ENCODE measurements at places on chromosomes 2 and 18.

DNA sequence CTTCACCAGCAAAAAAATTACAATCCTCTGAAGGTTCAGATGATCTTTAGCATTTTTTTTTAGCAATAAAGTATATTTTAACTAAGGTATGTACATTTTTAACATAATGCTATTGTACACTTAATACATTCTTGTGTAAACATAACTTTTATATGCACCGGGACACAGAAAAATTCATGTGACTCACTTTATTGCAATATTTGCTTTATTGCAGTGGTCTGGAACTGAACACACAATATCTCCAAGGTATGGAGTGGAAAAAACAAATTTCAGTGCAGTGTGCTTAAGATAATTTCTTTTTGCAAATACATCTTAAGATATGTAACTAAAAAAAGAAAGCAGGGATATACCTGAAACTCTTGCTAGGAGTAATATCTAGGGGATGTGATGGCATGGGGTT is 5.1 kb upstream of the TWSG1 start:
- DNase-seq, result no peak

DNA sequence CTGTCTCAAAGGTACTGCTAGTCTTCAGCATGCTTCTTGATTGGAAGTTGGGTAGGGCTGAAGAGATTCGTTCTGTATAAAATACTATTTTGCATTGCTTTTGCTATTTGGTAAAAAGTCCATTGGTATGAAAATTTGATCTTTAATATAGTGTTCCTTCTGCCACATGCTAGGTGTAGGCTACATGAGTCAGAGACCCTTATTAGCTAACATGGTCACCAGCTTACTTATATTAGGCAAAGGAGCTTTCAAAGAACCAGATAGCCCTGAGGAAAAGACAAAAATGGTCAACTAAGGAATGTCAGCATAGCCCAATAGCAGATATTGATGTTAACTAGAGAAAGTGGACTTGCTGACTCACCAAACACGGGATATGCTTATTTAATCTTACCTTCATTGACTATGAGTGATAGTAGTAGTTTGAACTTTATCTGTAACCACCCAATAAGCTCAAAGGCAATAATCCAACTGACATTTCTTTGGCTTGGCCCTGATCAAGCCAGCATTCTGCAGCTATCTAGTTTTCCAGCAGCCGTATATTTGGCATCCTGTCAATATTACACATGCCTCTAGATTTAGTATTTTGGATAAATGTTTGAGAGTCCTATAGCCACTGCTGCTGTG is 110.0 kb downstream of the TPGS2 start:
- DNase-seq, result no peak

DNA sequence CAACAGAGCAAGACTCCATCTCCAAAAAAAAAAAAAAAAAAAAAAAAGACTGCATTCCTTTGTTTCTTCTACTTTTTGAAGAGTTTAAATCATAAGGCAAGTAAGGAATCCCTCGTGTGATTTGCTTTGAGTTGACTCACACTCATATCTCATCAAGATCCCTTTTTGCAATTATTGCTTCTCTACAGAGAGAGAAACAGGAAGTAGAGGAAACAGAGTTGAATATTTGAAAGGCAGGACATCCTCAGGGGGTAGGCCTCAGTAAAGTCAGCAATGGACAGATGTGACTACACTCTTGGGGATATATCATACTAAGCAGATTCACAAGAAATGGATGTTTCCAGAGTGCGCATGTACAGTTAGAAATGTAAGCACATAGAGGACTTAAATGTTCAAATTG is 11.2 kb upstream of the EFR3B start:
- DNase-seq, result no peak

GRCh38 chr18:50994031-50994430 is 26.2 kb downstream of the ELAC1 start:
- no peak for DNase-seq

DNA sequence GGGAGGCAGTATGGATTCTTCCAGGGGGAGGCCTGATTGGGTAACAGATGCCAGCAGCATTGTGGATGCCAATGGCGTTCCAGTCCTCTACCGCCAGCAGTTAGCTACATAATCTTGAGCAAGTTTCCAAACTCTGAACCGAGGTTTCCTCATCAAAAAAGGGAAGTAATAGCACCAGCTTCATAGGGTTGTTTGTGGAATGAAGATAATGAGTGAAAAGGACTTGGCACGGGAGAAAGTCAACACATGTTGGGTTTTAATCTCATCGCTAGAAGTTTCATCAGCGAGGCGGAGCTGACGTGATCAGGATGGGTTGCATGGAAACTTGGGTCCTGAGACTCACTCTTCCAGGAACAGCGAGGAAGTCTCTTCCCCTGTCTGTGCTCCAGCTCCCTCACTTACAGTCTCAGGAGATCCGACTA is 266.7 kb downstream of the SH3BP4 start:
- DNase-seq, result no peak

GRCh38 chr2:145075454-145076062 is 555.6 kb upstream of the ZEB2 start:
- no peak for DNase-seq

GRCh38 chr2:47666332-47666731 is 116.6 kb upstream of the MSH6 start:
- no peak for DNase-seq

DNA sequence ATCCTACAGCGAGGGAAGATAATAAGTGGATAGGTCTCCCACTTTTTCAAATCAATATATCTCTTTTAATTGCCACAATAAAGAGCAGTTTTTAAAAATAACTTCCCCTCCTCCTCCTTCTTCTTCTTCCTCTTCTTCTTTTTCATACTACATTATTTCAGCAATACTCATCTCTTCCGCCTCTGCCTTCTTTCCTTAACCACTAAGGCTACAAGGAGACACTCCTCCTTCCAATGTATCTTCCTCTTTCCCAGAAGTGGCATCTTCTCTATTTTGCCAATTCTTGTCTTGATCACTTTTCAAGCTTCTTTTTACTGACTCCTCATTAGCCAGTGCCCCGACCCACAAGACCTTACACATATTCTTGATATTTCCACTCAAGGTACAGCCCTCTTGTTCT is 546.6 kb upstream of the CHAC2 start:
- DNase-seq, result no peak

GRCh38 chr2:158232476-158232875 is 130.8 kb downstream of the UPP2 start:
- DNase-seq, result no peak

DNA sequence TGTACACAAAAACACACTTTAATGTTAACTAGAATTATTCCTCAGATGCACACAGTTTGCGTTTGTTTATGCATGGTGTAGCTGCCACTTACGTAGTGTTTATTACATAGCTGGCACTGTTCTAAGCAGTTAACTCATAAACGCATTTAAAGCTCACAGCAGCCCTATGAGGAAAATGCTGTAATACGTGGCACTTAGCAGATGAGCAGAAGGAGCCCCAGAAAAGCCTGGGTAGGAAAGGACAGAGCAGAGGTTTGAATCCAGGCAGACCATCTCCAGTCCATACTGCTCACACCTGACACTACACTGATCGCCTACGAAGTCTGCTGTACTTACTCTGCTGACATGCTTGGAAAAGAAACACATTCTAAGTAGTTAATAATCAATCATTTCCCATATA is 66.6 kb downstream of the BCL2 start:
- no peak for DNase-seq

DNA sequence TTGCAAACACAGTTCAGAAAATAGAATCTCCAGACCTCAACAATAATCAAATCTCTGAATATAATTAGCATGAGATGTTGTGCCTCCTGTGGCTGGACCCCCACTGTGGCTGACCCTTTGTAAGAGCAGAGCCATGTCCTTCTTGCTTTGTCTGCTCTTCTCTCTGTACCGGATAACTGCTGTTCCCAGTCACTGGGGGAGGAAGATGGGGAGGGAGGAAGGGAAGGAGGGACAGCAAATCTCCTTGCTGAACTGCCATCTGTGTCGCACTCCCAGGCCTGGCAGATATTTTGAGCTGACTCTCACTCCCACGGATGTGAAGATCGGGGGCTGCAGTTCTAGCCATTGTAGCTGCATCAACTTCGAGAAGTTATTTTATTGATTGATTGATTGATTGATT is 319.0 kb upstream of the CXCR4 start:
- DNase-seq, result no peak

GRCh38 chr2:82735336-82735735 is 1723.7 kb downstream of the SUCLG1 start:
- no peak for DNase-seq

GRCh38 chr2:11867926-11868325 is 121.5 kb downstream of the LPIN1 start:
- no peak for DNase-seq

DNA sequence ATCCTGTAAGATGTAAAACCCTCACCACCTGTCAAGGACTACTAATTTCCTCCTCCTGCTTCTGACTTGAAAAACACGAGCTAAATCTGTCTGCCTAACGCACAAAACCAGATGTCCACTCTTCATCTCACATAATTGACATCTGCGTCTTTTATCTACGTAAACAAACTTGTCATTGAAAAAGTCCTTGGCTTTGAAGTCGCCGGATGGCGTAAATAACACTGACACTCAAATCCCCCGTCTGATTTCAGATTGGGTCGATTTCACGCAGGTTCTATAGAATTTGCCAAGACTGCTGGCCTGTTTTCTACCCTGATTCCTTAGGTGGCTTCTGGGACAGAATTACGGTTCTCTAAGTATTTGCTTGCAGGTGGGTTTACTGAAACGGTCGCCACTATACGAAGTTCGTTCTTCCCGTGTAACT is 539 bp upstream of the MOB4 start:
- no peak for DNase-seq

DNA sequence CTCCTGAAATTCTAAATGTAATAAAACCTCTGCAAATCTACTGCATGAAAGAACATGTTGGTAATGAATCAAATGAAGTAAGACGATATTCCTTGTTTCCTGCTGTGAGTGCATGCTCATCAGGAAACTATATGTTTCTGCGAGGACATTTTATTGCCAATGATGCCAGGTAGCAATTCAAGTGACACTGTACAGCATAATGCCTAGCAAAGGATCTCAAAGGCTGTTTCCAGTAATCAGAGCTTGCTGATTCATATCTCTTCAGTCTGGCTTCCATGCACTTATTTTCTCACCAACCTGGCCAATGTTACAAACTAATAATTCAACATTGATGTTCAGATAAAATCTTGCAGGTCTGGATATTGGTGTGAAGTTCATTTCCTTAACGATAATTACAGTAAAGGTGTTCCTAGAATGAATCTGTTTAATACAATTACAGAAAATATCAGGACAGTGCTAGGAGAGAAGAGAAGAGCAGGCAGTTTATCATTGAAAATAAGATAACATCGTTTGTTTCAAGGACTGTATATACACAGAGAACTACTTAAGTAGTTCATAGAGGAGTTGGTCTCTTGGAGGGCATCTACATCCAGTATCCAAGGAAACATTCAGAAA is 568.5 kb upstream of the SOX11 start:
- DNase-seq, result no peak

DNA sequence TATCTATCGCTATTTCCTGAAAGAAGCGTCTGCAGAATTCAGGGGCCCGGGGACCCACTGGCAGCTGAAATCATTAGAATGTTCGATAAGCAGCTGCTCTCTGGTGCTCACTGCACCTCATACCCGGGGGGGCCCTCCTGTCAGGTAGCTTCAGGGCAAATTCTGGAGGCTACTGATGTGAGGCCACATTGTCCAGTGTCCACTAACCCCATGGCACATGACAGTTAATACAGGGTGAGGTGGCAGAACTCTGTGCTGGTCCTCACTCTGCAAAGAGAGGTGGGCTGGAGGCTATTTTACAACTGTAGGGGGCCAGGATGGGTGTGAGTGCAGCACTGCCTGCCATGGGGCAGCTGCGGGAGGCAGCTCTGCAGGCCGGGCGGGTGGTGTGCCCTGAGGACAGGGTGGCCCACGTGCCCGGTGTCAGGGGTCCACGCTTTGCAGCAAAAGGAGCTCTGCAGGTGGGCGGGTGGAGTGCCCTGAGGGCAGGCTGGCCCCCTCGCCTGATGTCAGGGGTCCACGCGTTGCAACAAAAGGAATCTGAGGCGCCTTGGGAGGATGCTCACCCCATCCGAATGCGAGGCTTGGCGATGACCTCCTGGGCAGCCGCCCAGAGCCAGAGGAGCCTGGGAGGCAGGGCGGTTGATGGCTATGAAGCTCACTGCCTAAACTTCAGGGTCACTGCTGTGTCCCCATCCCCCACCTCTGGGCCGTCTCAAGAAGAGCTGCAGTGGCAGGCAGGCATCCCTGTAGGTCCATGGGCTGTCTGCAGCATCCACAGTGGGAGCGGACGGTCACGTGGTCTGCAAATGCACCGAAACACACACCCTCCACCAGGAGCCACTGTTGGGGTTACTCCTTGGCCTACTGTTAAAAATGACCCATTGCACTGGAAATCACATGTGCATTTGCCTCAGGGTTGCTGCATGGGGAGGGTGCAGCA is 207.0 kb upstream of the SALL3 start:
- no peak for DNase-seq

- no peak for DNase-seq
These were observed 96.4 kb upstream of the NOL4 start for GRCh38 chr18:34321066-34321465.

DNA sequence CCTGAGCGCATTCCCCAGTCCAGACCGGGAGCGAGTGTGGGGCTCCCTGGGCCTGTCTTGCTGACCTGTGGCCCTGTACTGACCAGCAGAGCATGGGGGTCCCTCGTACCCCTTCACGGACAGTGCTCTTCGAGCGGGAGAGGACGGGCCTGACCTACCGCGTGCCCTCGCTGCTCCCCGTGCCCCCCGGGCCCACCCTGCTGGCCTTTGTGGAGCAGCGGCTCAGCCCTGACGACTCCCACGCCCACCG is 5.3 kb downstream of the NEU4 start:
- DNase-seq, result no peak

- no peak for DNase-seq
These were observed 90.5 kb downstream of the NXPH2 start for GRCh38 chr2:138689705-138690104.

- DNase-seq, result peak; percentile 32
These were observed 1.3 kb upstream of the DPYSL5 start for GRCh38 chr2:26846334-26847306.

DNA sequence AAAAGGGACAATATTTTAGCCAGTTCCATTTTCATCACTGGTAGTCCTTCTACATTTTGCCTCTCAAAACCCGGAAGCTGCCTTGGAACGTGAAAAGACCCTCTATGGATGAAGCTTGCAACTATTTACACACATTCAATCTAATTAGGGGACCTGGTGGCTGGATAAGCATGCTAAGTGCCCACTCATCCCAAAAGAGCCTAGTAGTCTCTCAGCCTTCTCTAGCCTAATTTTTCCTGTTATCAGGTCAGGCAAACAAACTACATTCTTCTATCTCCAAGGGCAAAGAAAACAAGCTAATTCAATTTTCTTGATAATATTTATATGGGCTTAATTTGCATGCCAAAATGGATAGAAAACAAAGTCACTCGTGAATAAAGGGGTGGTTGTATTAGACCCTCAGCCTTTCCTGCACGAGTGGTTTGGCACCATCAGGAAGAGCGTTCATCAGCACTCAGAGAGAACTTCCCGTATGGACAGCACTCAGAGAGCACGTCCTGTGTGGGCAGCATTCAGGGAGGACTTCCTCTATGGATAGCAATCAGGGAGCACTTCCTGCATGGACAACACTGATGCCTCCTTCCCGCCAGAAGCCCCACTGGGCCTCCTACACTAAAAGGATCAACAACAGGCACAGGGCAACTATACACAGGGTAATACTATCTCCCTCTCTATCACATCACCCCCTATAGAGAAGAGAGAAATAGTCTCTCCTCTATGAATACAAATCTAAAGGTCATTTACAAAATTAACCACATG is 122.2 kb downstream of the RBMS1 start:
- no peak for DNase-seq

GRCh38 chr2:60589104-60589503 is 35.6 kb upstream of the BCL11A start:
- no peak for DNase-seq

Measured in T-helper 9 cell (primary cell).